Kidney capillary endothelial cell (primary cell): ENCODE measurements at places on chromosomes 1 and 21.

DNA sequence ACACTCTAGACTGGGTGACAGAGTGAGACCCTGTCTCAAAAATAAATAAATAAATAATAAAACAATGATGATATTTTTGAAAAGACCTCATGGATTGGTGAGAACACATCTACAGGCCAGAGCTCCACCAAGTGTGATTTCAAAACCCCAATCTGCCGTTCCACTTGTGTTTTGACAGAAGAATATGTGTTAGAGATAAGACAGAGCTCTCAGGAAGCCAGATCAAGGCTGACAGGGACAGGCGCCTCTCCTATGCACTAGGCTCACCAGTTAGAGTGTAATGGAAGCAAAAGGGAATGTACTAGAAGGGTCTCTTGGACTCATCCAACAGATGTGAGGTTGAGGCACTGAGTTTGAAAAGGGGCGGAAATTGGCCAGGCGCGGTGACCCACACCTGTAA is 110.7 kb upstream of the ERRFI1 start:
- no peak for DNase-seq

DNA sequence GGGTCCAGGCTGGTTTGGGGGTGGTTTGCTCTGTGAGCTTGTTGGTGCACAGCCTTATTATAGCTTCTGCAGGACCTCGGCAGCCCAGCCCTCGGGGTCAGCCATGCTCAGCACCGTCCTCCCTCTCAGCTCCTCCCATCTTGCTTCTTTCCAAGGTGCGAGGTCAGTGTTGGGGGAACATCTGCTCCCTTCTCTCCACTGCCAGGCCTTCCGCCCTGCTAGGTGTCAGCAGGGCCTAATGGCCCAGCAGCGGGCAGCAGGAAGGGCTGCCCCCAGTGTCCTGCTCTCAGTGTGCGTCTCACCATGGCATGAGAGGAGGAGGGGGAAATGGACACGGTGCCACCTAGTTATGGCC is 36.5 kb upstream of the LRRC3 start:
- DNase-seq, result no peak

GRCh38 chr1:179575497-179576314 is at the start of gene NPHS2:
Gene NPHS2, minus strand, starts transcription at chr1:179575948. Its CDS starts 84 bp downstream, at chr1:179575864.
- no peak for DNase-seq

DNA sequence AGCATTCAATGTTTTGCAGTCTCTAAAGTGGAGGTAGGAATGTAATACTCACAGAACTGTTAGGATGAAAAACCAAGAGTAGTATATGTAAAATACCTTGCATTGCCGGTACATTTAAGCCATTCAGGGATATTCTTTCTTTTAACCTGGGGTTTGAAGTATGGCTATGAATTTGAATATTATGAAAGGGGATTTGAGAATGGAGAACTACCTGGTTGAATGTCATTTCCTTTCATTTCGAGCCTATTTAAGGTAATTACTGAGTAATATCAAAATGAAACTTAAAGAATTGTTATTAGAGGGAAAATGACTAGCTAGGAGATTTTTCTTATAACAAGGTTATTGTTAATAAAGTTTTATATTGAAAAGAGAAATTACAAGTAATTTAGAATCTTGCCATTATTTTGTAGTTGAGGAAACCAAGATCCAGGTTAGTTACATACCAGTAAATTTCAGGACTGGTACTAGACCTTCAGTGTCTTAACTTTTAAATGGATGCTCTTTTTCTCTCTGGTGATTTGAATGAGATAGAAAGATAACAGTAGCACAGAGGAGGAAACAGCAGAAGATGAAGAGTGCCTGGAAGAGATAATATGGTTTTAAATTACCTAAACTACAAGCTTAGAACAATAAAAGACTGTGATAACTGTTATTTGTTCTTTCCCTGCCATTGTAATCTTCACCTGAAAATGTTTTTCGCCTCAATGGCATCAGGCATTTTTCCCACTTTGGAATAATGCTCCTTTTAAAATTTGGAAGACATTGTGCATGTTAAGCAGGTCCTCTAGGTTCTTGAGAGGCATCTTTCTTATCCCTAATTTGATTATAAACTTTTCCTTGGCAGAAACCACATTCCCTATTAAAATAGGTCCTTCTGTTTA is 103.2 kb downstream of the PKN2 start:
- no peak for DNase-seq

DNA sequence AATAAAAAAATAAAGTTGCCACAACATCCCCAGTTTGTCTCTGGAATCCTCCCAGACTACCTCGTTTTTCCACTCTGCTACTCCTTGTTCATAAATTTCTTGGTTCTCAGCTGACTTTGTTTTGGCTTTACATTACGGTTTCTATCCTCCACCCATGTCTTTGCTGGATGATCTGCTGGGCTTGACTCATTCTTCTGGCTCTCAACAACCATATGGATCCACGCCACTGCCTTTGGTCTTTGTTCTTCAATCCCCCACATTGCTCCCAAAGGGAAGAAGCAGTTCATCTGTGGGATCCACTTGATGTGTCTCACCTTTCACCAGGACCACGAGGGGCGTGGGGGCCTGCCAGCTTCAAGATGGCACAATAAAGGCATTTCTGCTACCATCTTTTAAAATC is 67.1 kb upstream of the NBL1 start:
- no peak for DNase-seq

- DNase-seq, result no peak
These were observed 463.7 kb downstream of the KCNT2 start for GRCh38 chr1:196144588-196144987.

- DNase-seq, result no peak
These were observed 183.8 kb downstream of the DHRS3 start for GRCh38 chr1:12434174-12434573.
